ENCODE measurements at places on chromosomes 12 and 14. TPM values are rescaled to one million over a fixed set of nuclear protein-coding genes. Genes with fewer than 3 reads are reported as not detected.
A peak's percentile ranks its signal among the peaks of the same experiment; 100 is the strongest.

The MANSC4 gene
- not detected for total RNA-seq

DNA sequence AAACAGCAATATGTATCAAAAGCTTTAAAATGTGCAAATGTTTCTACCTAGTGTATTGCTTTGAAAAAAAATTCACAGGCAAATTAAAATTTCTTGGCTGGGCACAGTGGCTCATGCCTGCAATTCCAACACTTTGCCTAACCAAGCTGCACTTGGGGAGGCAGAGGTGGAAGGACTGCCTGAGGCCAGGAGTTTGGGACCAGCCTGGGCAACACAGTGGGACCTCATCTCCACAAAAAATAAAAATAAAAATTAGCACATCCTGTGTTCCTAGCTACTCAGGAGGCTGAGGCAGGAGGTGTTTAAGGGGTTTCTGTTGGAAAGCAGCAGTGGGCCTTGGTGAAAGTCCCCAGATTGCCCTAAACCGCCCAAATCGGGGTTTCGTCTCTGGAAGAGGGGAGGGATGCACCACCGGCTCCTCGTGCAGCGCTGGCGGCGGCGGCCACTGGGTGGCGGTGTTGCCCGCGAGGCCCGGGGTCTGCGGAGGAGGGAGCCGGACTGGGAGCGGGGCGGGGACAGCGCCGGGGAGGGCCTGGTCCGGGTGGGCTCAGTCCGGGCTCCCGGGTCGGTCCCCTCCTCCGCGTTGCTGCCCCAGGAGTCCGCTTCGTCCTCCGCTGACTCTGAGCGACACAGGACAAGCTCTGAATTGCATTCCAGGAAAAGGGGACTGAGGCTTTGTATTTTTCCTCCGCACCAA, 265.6 kb downstream of the AACS start:
- no peak overlapping the region for H3K27ac ChIP-seq
- no peaks in the 10 kb centered on the region for H3K27me3 ChIP-seq
- peak overlapping the region; percentile 60 for H3K4me3 ChIP-seq
- no peaks in the 10 kb centered on the region for H3K36me3 ChIP-seq

The SLC6A15 gene
- 18.7 TPM for total RNA-seq

DNA sequence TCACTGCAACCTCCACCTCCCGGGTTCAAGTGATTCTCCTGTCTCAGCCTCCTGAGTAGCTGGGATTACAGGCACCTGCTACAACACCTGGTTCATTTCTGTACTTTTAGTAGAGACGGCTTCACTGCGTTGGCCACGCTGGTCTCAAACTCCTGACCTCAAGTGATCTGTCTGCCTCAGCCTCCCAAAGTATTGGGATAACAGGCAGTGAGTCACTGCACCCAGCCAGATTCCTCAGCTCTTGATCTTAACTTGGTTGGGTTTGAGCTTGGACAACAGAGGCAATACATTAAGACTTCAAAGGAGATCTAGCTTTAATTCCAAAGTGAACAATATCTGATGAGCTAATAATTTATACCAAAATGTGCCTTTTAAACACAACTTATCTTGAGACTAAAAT, 5.6 kb downstream of the DAZAP2 start:
- H3K4me3 ChIP-seq = no peak overlapping the region
- no peak overlapping the region for H3K27ac ChIP-seq
- peaks cover 9% of the 10 kb centered on the region for H3K36me3 ChIP-seq
- peaks cover 12% of the 10 kb centered on the region for H3K4me1 ChIP-seq
- H3K27me3 ChIP-seq = no peaks in the 10 kb centered on the region

The ATXN2 gene
- total RNA-seq = 18.4 TPM

- DNase-seq = no peak
- peak overlapping the region; percentile 70 for H3K27ac ChIP-seq
- H3K27me3 ChIP-seq = no peaks in the 10 kb centered on the region
- H3K36me3 ChIP-seq = peaks cover 26% of the 10 kb centered on the region
Measured at GRCh38 chr14:92656306-92657081, 91.9 kb downstream of the LGMN start.
